ENCODE measurements at places on chromosomes 16 and 17. TPM values are rescaled to one million over a fixed set of nuclear protein-coding genes. Genes with fewer than 3 reads are reported as not detected.

DNA sequence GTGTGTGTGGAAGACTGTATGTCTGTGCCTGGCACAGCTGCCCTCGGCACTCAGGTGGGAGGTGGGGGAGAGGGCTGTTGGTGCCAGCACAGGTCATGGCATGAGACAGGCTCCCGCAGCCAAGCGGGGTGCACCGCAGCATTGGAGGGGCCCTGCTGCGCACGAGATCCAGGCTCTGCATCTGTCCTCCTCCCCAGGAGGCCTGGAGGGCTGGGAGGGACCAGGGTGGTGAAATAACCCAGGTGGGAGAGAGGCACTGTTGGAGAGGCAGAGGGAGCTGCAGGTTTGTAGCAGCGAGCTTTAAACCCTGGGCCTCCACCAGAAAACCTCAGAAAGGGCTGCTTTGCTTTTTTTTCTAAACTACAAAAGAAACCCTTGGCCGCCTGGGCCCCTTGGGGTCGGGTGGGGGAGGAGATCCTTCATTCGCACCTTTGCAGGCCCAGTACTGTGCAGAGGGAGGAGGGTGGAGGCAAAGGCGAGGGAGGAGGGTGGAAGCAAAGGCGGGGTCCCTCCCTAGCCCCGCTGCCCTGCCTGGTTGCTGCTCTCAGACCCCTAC, 241.7 kb downstream of the SEC14L1 start:
- no peak for DNase-seq
- H3K36me3 ChIP-seq: peaks cover 44% of the 10 kb centered on the region
- peak overlapping the region; percentile 24 for H3K4me3 ChIP-seq
- H3K4me1 ChIP-seq: peaks cover 100% of the 10 kb centered on the region
- peak overlapping the region; percentile 96 for H3K27ac ChIP-seq

DNA sequence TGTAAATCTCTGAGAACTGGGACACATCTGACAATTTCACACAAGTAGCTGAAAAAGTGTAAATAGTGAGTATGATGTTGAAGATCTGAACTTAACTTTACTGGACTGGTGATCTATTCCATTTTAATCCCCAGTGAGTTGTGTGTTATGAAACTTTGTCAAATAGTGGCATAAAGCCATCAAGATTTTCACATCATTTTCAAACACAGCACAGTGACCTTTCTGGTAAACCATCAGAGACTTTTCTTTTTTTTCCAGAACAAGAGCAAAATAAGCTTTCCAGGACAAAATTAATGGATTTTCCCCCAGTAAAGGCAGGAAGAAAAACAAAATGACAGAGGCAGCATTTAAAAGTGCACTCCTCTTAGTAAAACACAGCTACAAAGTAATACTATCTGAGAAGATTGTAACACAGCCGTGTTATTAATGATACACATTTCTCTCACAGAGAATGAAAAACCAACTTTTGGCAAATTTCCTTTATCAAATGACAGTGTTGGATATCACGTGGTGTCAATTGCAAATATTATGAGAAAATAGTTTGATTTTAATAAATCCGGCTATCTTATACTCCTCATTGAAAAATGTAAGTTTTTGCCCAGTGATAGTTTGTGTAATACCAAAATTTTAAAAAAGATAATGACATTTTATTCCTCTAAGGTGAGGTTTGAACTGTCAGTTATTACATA, 16.8 kb upstream of the COL1A1 start:
- H3K4me3 ChIP-seq: no peak overlapping the region
- H3K36me3 ChIP-seq: no peaks in the 10 kb centered on the region
- peaks cover 23% of the 10 kb centered on the region for H3K4me1 ChIP-seq
- H3K27ac ChIP-seq: no peak overlapping the region

GRCh38 chr17:279331-279730, 73.3 kb downstream of the RPH3AL start:
- no peaks in the 10 kb centered on the region for H3K36me3 ChIP-seq
- DNase-seq: no peak
- no peak overlapping the region for H3K27ac ChIP-seq
- H3K27me3 ChIP-seq: no peaks in the 10 kb centered on the region
- H3K4me3 ChIP-seq: no peak overlapping the region

TNK1 gene
- total RNA-seq: 1.8 TPM

TVP23A gene
- 7.4 TPM for total RNA-seq

GDPD3 gene
- total RNA-seq: 1.3 TPM

Data from thymus (tissue), 14 donors.